ENCODE measurements at places on chromosomes 3 and 15. TPM values are rescaled to one million over a fixed set of nuclear protein-coding genes. Genes with fewer than 3 reads are reported as not detected.

Gene MUC20
- 0.42 TPM for total RNA-seq

Gene OR5H2
- not detected for total RNA-seq

Gene CHMP2B
- total RNA-seq = 103 TPM

Gene STT3B
- 68.7 TPM for total RNA-seq

Gene GOLGA6D
- total RNA-seq = not detected

Gene HIGD2B
- total RNA-seq = not detected

Gene SERPINI1
- total RNA-seq = 3.0 TPM

Gene TMEM212
- not detected for total RNA-seq

Gene GOLGA6B
- total RNA-seq = not detected

Gene LINGO1
- 9.9 TPM for total RNA-seq

Gene FAM43A
- total RNA-seq = 22.4 TPM

Gene CFAP100
- total RNA-seq = not detected

Gene RLBP1
- total RNA-seq = not detected

Gene TMEM158
- 10.1 TPM for total RNA-seq

Gene STX19
- total RNA-seq = 0.13 TPM

Gene ROPN1
- not detected for total RNA-seq

Gene FSD2
- total RNA-seq = not detected

Gene WNT7A
- total RNA-seq = 0.06 TPM

Gene DAZL
- not detected for total RNA-seq

Gene FEZF2
- total RNA-seq = not detected

Gene SUMF1
- 20.5 TPM for total RNA-seq

Gene C15orf39
- total RNA-seq = 33.9 TPM

Gene FOXB1
- total RNA-seq = not detected

Gene SEMA3G
- total RNA-seq = 0.06 TPM

Gene MAGI1
- total RNA-seq = 4.0 TPM

Gene CLDN18
- not detected for total RNA-seq

Gene PARP15
- total RNA-seq = not detected

Gene DUOX2
- total RNA-seq = 0.05 TPM

Gene SLC24A1
- 4.1 TPM for total RNA-seq

Gene FGF12
- total RNA-seq = 0.67 TPM

Gene ZBTB20
- total RNA-seq = 1.1 TPM

Gene AMT
- 0.53 TPM for total RNA-seq

Gene WDR5B
- total RNA-seq = 3.5 TPM

Gene SH3GL3
- total RNA-seq = 0.25 TPM
